ENCODE measurements at places on chromosomes 4 and X.

DNA sequence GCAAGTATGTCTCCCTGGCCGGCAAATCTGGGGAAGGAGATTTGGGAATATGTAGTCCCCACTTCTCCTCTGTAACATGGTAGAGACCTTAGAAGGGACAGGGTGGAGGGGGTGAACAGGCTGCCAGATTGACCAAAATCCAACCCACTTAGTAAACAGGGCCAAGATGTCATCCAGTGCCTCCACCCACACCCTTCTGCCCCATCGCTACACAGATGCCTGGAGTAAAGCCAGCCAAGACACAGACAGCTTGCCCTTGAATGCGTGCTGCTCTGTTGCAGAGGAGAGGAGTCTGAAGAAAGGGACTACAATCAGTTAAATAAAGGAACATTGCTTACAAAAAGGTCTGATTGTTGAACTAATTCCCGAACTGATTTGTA lies 160.1 kb upstream of the LDB2 start:
- peak; percentile 40 for DNase-seq

DNA sequence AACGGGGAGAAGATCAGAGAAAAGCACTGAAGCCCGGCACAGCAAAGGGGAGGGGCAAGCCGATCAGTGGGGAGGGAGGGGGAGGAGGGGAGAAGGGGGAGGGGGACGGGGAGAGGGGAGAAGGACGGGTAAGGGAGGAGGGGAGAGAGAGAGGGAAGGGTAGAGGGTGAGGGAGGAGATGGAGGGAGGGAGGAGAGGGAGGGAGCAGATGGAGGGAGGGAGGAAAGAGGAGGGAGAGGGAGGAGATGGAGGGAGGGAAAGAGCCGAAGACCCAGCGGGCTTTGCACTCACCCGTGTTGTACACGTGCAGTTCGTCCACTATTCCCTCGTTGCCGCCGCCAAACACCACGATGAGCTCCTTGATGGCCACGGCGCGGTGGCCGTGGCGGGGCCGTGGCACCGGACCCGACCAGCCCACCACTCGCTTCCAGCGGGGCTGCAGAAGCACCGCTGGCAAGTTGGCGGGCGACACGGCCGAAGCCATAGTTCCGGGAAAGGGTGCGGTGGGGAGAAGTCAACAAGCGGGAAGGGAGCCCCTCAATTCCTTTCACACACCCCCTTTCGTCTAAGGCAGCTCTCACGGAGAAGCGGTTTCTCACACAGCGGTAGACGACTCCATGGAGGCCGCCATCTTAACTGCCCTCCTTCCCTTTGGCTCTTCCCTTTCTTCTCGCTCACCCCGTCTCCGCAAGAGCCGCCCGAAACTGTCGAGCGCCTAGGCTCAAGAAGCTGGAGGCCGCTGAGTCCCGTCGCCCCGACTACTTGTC lies 1.1 kb downstream of the HCFC1 start:
- peak; percentile 70 for DNase-seq

DNA sequence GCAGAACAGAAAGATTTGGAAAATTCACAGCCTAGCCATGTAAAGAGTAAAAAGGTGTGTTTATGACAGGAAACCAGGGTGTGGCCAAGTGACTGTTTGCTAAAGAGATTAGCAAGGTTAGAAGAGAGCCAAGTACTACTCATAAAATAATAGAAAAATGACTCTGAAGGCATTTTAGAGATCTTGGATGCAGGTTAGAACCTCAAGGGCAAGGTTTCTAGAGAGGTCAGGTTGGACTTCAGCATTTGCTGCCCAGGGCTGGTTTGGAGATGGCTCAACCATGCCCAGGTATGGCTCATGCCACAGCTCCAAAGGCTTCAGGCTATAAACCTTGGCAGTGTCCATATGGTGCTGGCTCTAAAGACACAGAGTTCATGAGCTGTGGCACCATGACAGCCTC lies 40.6 kb upstream of the ADGRA3 start:
- no peak for DNase-seq

- DNase-seq: no peak
Observed at GRCh38 chr4:20617678-20618396, 82.4 kb upstream of the PACRGL start.

DNA sequence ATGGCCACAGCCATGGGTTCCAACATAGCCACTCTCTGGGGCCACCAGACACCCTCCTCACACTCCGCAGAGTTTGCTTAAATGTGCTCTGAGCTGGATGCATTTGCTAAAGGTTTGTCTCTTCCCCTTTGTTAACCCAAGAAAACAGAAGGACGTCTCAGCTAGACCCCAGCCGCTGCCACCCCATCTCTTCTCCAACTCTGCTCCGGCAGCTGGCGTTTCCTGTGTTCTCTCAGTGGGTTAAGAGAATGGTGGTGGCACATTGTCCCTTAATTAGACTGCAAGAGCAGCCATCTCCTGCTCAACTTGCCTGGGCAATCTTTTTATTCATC lies 43.7 kb upstream of the FAM9C start:
- DNase-seq: no peak

- no peak for DNase-seq
Observed at GRCh38 chr4:8877780-8878040, 6.1 kb upstream of the HMX1 start.

GRCh38 chr4:189322426-189322825 lies 618.2 kb upstream of the FRG1 start:
- no peak for DNase-seq
